ENCODE measurements at places on chromosomes 5 and 9.

- peak; percentile 23 for DNase-seq
Measured at GRCh38 chr9:112334432-112334841, 1.0 kb upstream of the PTBP3 start.

GRCh38 chr5:19770396-19770795 lies 217.6 kb downstream of the CDH18 start:
- no peak for DNase-seq

DNA sequence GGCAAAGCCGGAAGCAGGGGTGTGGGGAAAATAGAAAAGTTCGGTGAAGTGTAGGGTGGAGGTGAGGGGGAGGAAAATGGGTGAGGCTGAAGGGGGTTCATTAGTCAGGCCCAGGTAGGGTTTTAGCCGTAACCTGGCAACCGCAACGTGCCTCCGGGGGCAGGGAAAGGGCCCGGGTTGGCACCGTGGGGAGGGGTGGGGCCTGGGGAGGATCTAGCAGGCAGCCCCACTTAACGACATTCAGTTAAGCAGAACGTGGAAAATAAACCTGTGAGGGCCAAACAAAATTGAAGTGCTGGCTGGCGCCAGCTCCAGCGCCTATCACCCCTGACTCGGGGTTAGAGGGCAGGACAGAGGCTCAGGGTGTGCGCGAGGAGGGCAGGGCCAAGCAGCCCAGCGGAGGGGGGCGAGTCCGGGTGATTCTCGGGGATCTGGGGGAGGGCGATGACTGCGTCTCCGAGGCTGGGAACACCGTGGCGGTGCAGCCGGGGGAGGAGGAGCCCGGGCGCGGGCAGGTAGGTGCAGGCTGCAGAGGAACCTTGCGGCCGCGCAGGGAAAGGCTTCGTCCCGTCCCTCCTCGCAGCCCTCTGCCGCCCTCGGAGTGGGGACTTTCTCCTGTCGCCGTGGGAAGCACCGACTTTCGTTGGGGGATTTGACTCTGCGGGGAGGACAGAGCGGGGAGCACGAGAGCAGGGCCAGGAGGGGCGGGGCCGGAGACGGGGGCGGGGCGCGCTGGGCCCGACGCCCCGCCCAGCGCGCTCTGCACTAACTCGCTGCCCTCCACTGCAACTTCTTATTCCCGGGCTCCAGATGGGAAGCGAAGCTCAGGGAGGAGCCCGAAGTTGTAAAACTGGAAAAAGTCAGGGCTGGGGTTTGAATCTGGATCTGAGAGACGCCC lies 5.1 kb downstream of the RGS14 start:
- peak; percentile 73 for DNase-seq

GRCh38 chr9:114709636-114710035 lies 27.6 kb upstream of the TEX48 start:
- DNase-seq = no peak

GRCh38 chr5:180808461-180809000 lies 5.9 kb upstream of the MGAT1 start:
- DNase-seq = no peak

- no peak for DNase-seq
Measured at GRCh38 chr5:113108485-113108884, 131.9 kb downstream of the DCP2 start.

GRCh38 chr9:77455312-77455927 lies 192.7 kb downstream of the GNA14 start:
- no peak for DNase-seq

GRCh38 chr9:33437898-33438297 lies 9.5 kb downstream of the AQP3 start:
- no peak for DNase-seq

GRCh38 chr9:35518225-35518821 lies 28.4 kb downstream of the RUSC2 start:
- DNase-seq = no peak

All from effector memory CD4-positive, alpha-beta T cell (primary cell).